ENCODE measurements at places on chromosomes 5 and 9. TPM values are rescaled to one million over a fixed set of nuclear protein-coding genes. Genes with fewer than 3 reads are reported as not detected.

DNA sequence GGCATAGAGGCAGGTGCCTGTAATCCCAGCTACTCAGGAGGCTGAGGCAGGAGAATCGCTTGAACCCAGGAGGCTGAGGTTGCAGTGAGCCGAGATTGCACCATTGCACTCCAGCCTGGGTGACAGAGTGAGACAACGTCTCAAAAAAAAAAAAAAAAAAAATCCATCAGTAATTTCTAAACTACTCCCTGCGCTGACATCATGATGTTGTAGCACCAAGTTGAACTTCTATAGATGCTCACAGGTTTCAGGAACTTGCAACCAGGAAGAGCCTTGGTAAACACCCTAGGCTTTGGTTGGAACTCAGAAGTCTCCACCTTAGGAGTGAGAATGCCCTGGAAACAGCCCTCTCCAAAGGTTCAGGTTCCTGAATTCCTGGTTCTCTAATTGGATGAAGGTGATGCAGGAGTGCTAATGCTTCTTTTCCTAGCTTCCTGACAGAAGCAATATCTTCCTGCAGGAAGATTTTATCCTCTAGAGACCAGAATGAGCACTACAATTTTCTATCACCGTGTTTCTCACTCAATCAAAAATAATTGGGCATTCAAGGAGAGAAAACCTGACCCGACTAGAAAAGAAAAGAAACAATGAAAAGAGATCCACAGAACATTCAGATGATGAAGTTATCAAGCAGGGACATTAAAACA is 469.6 kb downstream of the GADD45G start:
- DNase-seq: no peak

ANGPTL2 gene
- total RNA-seq: 55.6 TPM

GRCh38 chr9:117444501-117444900 is 29.6 kb upstream of the ASTN2 start:
- DNase-seq: no peak

DNA sequence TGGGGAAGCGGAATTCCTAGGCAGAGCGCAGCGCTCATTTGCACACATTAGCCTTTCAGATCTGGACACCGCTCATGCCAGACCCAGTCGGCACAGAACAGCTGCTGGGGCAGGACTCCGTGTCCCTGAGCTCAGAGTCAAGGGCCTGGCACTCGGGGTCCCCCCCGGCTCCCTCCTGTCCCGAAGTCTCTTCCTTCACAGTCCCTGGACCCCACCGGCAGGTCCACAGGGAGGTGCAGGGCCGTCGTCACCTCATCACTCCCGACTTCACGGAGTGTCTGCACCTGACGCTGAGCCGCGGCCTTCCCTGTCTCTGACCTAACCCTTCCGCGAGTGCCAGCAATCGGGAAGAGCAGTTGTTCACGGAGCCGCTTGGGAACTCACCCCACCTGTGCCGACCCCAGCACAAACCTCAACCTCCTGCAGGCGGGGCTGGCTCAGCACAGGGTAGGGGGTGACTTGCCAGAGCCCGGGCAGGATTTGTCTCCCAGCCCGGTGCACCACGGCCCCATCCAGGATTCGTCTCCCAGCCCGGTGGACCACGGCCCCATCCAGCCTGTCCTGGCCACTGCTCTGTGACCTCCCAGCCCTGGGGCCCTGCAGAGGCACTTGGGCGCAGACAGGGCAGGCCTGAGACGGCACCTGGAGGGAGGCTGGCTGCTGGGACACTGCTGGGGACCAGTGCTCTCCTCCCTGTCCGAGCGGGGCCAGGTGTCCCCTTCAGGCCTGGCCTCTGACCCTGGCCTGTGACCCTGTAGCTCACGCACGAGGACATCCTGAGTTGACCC is 9.9 kb upstream of the SLC9A3 start:
- DNase-seq: peak; percentile 10

DNA sequence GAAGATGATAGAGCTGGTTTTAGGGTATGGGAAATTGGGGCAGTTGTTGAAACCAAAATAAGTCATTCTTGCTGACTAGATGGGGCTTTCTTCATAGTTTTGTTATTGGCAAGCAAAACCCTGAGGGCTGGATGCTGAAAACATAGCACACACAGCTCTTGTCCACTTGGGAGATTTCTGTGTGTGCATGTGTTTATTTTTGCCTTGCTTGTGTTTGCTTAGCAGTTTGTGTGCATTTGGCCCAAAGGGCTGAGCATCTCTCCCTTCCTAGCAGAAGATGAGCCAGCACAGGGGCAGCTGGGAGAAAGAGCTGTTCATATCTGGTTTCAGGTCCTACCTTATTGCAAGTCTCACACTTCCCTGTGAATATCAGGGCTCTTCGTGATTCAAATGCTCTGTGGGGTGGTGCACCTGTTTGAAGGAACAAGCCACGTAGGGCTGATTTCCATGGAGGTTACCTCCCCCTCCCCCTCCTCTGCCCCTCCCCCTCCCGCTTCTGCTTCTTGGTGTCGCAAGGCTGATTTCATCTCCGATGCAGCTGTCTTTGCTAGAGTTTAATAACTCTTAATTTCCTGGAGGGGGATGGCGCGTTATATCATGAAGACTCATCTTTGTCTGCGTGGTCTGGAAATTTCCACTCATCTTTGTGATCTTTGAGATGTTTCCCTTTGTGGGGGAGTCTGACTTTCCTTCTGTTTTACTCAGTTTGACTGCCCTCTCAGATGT is 296.5 kb downstream of the ARHGAP26 start:
- DNase-seq: no peak

DNA sequence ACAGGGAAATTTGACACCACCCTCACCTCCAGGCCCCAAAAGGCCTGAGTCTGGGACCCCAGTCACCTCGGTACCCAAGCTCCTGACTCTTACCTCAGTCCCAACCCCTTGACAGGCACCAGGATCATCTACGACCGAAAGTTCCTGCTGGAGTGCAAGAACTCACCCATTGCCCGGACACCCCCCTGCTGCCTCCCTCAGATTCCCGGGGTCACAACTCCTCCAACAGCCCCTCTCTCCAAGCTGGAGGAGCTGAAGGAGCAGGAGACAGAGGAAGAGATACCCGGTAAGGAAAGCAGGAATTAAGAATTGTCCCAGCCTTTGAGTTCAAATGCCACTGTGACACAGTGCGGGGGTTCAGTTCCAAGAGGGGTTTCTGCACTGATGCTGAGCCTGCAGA is 1.3 kb downstream of the EIF4EBP3 start:
- no peak for DNase-seq

VLDLR gene
- total RNA-seq: 114 TPM

- DNase-seq: no peak
Measured at GRCh38 chr5:56763711-56764466, 51.5 kb upstream of the MAP3K1 start.

Measured in right cardiac atrium (tissue), 5 donors.